HCT116 (cell line): ENCODE measurements at places on chromosomes 11 and 22. TPM values are rescaled to one million over a fixed set of nuclear protein-coding genes. Genes with fewer than 3 reads are reported as not detected.

The CREB3L1 gene
- 0.37 TPM for total RNA-seq

The TTLL1 gene
- total RNA-seq, result 4.3 TPM

The ZNF408 gene
- total RNA-seq, result 14.4 TPM

The YPEL4 gene
- 0.32 TPM for total RNA-seq

The OR52I2 gene
- total RNA-seq, result not detected

The ADORA2A gene
- 3.6 TPM for total RNA-seq

The TYR gene
- not detected for total RNA-seq

The KRTAP5-7 gene
- total RNA-seq, result not detected

DNA sequence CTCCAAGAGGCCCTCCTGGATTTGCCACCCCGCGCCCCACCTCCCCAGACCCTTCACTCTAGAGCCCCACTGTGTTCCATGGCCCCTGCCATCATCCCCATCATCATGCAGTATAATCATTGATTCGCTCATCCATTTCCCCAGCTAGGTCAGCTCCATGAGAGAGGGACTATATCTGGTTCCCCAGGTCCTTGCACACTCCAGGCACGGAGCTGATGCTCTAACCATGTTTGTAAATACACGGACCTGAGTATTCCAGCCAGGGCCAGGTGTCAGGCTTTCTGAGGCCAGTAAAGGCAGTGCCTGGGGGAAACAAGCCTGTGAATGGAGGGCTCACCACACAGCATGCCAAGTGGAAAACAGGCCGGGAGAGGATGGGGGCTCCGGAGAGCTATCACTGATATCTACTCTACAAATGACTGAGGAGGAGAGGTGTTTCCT lies 27.1 kb upstream of the OAF start:
- DNase-seq, result no peak

DNA sequence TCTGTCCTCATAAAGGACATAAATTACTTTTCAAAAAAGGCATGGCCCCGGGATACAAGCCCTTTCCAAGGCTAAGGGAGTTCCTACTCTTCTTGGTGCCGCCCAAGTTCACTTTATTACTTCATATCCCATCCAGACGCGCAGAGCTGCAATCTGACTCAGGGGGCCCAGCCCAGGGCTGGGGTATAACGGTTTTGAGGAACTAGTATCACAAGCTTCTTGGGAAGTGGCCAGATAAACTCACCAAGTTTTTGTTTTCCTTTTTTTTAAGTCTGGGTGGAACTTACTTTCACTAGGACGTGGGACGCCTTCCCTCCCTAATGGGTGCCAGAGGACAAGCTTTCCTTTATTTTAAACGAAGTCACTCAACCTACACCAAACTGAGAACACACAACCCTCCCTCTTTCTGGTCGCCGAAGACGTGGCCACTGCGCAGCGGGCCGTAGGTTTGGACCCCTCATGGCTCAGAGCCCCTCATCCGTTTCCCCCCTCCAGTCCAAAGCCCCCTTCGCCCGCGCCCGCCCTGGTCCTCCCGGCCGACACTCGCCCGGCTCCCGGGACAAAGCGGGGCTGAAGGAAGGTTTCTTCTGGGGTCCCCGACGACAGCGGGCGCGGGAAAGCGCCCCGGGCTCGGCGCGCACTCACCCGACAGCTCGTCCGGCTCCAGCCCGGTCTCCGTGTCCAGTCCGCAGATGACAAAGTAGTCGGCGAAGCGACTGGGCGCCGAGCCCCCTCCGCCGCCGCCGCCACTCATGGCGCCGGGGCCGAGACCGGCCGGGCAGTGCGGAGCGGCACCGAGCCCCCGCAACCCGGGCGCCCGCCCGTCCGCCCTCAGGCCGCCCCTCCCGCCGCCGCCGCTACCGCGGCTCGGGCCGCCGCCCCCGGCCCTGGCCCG lies 587 bp downstream of the DENND5A start:
- no peak for DNase-seq

DNA sequence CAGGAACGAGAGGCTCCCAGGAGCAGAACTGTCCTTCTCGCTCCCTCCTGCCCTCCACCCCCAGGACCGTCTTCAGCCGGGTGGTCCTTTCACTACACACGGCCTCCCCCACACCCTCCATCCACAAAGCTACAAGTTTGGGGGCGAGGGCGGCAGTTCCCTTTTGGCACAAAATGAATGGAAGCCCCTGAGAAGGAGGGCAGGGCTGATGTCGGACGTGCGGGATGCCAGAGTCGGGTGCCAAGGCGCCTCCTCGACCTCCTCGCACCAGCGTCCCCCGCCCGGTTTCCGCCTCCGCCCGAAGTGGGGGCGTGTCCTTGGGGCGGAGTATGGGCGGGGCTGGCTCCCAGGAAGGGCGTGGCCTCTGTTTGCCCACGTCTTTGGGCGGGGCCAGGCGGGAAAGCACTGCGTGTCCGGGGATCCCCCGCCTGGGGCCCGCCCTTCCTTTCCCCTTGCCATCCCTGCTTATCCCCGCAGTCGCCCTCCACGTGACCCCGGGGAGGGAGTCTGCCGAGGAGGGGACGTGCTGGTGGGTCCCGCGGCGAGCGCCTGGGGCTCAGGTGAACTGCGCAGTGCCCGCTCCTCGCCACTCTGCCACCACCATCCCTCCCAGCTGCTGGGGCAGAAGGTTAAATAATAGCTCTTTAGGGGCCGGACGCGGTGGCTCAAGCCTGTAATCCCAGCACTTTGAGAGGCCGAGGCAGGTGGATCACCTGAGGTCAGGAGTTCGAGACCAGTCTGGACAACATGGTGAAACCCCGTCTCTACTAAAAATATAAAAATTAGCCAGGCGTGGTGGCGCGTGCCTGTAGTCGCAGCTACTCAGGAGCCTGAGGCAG lies 937 bp upstream of the EFEMP2 start:
- DNase-seq, result peak; percentile 83

DNA sequence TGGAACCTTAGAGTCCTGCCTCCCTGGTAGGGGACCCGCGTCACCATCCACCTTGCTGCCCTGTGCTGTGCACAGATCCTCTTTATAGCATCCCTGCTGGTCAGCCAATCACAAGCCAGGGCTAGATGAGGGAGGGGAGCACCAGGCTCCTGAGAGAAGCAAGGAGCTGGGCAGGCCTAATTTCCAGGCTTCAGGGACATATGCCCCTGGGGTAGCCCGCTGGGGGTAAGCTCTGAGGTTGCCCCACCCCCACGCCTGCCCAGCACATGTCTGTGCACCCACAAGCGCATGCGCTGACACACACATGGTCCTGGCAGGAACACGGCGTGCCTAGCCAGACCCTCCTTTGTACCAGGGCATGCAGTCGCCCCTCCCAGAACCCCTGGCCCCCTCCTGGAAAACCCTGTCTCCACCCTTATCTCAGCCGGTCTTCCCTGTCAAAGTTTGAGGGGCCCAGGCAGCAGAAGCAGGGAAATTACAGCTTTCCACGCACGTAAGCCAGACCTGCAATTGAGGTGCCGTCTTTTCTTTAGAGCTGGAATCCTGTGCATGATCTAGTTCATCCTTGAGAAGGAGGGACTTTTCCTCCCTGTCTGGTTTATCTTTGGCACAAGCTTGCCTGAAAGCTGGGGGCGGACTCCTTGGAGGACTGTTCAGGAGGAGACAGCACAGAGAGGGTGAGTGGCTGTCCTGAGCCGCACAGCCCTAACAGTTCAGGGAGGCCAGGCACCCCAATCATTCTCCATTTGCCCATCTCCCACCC lies 2.1 kb downstream of the SSTR3 start:
- no peak for DNase-seq

DNA sequence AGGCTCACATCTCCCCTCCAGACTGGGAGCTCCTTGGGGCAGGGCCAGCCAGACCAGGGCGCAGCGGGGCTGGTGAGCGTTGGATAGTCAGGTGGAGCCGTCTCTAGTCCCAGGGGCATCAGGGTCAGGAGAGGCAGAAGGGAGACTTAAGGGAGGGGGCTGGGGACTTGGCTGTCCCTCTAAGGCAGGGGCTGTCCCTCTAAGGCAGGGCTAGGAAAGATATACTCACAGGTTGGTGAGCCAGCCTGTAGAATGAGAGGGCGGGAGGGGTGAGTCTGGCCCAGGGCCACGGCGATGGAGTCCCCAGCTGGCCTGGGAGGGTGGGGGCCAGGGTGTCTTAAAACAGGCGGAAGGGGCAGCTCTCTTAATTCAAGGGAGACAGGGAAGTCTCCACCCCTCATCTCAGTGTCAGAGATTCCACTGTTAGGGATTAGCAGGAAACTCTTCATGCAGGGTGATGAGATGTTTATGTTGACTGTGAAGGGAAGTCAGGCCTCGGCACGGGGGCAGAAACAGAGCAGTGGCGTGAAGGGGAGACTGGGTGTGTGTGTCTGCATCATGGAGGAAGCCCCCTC lies 11.3 kb downstream of the P2RY2 start:
- DNase-seq, result no peak

DNA sequence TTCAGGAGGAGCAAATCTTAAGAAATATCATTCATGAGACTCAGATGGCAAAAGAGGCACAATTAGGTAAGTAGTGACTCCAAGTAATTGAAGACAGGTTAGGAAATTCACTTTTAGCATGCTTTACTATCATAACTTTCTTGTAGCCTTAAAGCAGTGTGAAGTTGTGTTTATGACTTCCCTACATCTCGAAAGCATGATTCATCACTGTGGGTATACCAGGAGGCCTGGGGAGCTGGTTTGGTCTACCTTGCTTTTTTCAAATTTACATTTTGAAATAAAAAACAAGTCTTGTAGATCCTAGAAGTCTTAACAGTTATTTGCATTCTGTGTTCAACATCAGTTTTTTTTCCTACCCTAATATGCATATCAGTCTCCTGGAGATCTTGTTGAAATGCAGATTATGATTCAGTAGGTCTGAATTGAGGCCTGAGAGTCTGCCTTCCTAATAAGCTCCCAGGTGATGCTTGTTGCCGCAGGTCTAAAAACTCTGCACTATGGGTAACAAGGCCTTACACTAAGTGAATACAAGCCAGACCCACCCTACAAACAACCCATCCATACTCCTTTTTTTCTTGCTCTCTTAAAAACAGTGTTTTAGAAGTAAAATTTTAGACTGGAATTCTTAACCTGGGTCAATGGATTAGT lies 41.4 kb downstream of the TTC17 start:
- DNase-seq, result no peak

- no peak for DNase-seq
Measured at GRCh38 chr11:69573761-69574607, 67.0 kb upstream of the CCND1 start.

DNA sequence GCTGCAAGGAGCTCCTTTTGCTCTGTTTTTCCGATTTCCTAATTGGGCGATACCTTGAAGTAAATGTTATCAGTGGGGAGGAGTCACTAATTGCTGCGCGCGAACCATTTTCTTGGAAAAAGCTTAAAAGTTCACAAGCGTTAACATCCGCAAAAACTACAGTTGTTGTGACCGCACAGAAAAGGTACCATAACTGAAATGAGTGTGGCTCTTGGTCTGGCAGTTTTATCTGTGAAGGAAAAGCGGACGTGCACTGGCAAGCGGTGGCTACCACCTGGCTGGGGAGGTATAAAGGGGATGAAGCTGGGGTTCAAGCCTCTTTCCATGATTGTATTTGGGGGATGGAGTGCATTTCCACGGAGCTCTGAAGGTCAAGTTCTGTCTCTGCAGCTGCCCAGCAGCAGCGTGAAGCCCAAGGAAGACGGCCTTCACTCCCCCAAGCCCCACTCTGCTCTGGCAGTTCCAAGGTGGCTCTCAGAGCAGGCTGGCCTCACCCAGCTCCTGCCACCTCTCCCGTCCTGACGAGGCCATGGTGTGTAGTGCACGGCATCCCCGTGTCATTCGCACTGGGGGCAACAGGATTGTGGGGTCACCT lies 27.5 kb downstream of the MOV10L1 start:
- no peak for DNase-seq

GRCh38 chr11:9765320-9766101 lies 101.6 kb downstream of the SWAP70 start:
- no peak for DNase-seq

GRCh38 chr11:126434950-126435335 lies 79.5 kb downstream of the ST3GAL4 start:
- DNase-seq, result no peak

DNA sequence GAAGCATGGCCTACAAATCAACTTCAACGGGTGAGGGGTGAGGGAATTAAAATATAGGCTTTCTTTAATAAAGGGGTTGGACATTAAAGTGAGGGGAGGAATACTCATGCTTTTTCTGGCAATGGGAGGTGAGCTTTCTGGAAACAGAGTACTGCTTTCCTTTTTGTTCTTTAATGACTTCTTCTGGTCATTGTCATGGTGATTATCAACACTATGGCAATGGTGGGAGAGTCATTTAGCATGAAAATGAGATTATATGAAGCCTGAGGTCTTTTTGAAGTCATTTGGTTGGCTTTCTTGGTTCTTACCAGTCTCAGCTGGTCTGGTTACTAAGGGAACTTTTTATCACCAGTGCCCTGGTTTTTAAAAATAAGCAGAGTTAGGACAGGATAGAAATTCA lies 475.8 kb upstream of the LRRC4C start:
- no peak for DNase-seq

DNA sequence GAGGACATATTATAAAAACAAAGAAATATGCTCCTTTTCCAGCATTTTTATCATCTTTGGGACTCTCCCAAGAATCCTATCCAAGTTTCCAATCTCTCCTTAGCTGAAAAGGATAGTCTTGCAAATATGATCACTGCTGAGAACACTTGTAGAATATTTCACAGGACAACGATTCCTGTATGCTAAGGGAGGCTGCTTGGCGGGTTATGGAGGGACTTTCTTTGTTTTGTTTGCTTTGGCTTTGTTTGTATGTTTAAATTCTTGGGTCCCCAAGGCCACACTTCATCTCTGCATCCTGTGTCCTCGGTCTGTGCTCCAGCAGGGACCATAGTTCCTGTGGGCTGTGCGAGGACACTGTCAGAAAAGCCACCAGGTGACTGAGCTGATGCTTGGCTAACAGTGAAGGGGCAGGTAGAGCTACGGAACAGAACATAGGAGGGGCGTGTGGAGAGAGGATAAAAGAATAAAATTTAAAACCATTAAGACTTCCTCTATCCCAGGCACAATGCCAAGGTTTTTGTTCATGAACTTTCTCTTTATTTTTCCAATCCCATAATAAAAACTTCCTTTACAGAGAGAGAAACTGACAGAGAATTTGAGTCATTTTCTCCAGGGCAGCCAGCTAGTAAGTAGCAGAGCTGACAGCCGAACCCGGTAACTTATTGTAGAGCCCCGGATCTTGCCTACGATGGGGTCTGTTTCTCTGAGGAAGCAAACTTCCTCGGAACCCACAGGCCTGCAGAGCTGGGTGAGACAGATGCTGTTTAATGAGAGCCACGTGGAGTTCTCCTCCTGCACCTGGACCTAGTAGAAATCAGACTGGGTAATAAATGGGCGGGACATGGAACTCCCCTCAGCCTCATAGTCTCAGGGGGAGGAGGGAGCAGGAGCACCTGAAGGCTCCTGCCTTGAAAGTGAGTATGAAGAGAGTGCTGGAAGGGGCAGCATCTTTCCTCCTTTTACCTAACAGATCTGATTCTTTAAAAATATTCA lies at the start of gene IZUMO1R:
Gene IZUMO1R (plus strand): TSS at position 615 of the 993 bp plus-strand sequence. CDS start 1,057 bp downstream, outside the sequence.
- DNase-seq, result no peak

- DNase-seq, result no peak
Measured at GRCh38 chr11:75533896-75534258, 8.1 kb upstream of the GDPD5 start.

DNA sequence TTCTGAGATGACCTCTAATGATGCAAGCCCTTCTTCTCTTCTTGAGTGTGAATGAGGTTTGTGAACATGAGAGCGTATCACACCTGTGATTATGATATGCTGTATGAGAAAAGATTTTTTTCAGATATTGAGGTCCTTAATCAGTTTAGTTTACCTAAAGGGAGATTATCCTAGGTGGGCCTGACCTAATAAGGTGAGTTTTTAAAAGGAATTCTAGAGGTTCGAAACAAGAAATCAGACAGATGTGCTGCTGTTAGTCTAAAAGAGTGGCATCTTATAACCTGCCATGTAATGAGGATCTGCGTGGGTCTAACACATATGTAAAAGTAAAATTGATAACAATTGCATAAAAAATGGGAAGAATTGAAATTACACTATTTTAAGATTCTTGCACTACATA lies 33.8 kb downstream of the MSANTD4 start:
- DNase-seq, result no peak

- peak; percentile 44 for DNase-seq
Measured at GRCh38 chr11:72238040-72238450, 5.9 kb downstream of the PHOX2A start.
